ENCODE measurements at places on chromosomes 7 and 10.

DNA sequence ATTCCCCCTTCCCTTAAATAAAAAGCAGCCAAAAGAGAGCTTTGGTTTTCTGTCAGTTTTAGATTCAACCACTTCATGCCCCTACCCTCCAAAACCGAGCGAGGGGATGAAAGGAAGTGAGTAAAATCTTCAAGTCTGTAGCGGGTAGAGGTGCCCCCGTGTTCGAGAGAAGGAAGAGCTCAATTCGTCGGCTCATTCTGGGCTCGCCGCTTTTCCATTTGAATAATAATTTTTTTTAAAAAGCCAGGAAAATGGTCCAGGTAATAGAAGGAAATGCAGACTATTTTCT lies 436.2 kb upstream of the GALNT17 start:
- no peak for DNase-seq

GRCh38 chr10:3848775-3849635 lies 64.0 kb upstream of the KLF6 start:
- DNase-seq, result no peak

- DNase-seq, result no peak
These were observed 39.3 kb upstream of the RSU1 start for GRCh38 chr10:16856567-16856966.

GRCh38 chr10:61754587-61755550 lies 92.1 kb downstream of the CABCOCO1 start:
- DNase-seq, result no peak

GRCh38 chr10:32950591-32951108 lies 7.4 kb downstream of the ITGB1 start:
- DNase-seq, result no peak

DNA sequence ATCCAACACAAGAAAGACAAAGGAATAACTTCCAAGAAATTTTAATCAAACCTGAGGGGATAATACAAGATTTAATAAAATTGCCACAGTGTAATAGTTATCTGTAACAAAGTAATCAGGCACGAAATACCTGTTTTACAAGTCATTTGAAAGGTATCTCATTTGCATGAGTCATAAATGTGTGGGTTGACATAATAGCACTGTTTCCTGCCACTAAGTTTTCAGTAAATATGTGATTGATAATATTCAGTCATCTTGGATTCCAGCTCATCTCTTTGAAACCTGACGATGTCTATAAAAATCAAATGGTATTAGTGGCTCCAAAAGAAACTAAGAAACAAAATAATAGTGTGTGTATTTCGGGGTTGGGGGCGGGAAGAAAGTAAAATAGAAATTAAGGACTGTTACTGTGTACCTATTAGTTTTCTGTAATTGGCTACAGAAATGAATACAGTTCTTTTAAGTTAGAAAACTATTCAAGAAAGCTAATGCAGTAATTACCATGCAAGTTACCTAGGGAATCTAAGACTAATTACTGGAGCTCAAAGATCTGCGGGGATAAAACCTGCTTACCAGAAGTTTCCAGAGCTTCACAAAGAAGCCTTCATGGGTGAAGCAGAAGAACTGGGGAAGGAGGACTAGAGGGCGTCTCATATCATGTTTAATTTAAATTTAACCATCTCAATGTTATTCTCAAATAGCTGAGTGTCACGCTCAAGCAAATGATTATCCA lies 100.7 kb downstream of the ST8SIA6 start:
- no peak for DNase-seq

- no peak for DNase-seq
These were observed 153.7 kb downstream of the FANK1 start for GRCh38 chr10:126049759-126050700.

DNA sequence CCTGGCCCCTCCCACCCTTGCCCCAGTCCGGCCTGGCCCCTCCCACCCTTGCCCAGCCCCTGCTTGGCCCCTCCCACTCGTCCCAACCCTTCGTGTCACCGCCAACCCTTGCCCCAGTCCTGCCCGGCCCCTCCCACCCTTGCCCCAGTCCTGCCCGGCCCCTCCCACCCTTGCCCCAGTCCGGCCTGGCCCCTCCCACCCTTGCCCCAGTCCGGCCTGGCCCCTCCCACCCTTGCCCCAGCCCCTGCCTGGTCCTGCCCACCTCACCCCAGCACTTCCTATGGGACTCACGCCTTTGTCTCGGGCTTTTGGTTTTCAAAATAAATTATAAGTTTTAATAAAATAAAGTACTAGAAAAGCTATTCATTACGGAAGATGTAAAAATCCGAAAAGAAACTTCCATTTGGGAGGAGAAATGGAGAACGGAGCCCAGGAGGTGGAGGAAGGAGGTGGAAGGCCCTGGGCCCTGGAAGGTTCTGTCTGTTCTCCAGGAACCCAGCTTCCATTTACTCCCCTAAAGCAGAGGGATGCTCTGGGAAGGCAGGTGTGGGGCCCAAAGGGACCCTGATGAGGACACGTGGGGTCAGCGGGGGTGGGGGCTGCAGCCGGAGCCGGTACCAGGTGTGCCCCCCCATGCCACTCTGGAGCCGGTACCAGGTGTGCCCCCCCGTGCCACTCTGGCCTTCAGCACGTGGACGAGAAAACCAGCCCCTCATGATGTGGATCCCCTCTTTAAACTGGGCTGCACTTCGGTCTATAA lies 52.2 kb downstream of the PWWP2B start:
- no peak for DNase-seq

DNA sequence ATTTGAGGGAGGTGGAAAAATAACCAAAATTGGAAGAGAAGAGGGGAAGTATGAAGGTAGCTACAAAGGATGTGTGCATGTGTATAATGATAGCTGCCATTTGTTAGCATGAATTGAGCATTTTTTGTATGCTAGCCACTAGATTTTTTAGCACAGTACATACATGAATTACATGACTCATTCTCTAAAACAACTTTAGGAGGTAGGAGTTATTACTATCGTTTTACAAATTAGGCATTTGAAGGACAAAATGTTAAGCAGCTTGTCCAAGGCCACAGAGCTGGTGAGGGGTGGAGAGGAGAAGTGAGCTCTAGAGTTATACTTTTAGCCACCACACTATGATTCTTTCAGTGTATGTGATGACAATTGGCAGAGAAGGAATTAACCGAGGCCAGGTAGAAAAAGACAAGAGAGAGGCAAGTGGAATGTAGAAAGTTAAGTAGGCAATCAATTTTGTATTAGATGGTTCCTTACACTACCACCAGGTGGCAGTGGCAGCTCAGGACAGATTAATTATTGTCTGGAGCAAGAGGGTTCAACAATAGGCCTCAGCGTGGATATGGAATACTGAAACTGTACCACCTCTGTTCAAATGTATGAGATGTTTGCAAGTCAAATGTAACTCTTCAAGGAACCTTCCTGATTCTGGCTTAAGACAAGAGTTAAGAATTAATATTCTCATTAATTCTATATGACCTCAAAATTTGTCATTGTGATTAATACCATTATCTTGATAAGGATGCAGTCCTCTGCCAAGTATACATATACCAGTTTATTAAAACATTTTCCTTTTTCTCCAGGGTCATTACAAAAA lies 128.0 kb downstream of the MBL2 start:
- DNase-seq, result no peak

DNA sequence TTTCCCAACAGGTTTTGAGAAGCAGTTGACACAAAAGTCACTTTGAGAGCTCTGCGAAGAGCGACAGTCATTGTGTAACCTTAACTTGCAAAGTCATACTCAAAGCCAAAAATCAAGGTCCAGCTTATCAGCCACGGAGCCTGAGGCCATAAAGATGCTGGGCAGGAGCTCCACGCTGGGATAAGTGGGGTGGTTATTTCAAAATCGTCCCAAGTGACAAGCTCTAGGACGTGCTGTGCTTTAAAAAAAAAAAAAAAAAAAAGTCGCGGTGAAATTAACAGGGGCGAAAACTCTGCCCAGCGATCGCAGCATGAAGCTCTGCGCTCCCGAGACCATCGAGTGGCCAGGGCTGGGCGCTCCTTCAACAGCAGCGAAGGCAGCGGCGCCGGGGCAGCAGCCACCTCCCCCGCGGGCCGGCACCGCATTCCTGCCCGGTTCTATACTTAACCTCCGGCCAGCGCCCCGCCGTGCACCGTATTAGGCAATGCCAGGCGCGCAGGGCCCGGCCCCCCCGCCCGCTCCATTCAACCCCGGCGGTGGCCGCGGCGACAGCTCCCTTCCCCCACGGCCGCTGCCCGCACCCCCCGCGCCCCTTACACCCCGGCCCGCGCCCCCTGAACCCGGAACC lies 657 bp downstream of the HACD1 start:
- DNase-seq, result peak; percentile 21

- DNase-seq, result no peak
These were observed 102.3 kb upstream of the PPIF start for GRCh38 chr10:79244841-79245504.

DNA sequence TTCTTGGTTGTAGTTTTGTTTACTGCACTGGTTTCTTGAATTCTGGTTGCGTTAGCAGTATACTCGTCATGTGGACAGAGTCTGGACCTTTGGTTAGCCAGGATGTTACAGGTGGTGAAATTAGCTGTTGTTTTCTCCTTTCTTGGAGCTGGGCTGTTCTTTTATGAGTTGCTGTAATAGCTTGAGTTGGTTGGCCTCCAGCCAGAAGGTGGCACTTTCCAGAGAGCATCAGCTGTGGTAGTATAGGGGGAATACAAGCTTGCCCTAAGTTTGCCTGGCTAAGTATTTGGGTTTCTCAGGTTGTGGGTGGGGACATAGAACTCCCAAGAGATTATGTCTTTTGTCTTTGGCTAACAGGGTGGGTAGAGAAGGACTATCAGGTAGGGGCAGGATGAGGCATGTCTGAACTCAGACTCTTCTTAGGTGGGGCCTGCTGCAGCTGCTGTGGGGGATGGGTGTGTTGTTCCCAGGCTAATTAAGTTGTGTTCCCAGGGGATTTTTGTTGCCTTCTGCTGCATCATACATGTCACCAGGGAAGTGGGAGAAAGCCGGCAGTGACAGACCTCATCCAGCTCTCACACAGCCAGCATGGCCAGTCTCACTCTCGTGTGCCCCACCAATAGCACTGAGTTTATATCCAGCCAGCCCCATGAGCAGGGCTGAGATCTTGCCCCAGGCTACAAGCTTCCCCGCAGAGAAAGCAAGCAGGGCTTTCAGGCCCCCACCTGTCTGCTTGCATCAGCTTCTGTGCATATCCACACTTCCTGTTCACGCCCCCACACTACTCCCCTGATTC lies 246.7 kb upstream of the TPK1 start:
- no peak for DNase-seq

- no peak for DNase-seq
These were observed 37.1 kb downstream of the MTURN start for GRCh38 chr7:30171766-30172447.

GRCh38 chr7:113657603-113658002 lies 261.2 kb downstream of the PPP1R3A start:
- DNase-seq, result no peak

GRCh38 chr7:104363355-104363754 lies 35.0 kb downstream of the LHFPL3 start:
- no peak for DNase-seq

GRCh38 chr7:141945356-141945755 lies 1.4 kb downstream of the CLEC5A start:
- DNase-seq, result no peak

GRCh38 chr7:45484094-45484493 lies 90.1 kb upstream of the ADCY1 start:
- no peak for DNase-seq

GRCh38 chr7:49486974-49487829 lies 286.2 kb upstream of the VWC2 start:
- DNase-seq, result no peak

DNA sequence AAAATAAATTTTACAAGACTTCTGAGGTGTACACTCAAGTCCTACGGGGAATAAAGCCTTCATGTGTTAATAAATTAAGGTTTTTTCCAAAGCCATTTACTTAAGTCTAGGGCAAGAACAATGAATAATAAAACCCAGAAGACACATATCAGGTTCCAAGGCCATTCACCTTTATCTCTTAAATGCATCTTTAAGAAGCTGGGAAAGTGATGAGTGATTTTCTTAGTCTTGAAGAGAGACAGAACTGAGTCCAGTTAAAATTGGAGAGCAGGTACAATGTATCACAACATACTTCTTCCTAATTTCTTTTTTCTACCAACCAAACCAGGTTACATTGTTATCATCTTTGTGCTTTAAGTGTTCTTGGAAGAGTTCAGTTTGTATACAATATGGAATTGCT lies 189.5 kb downstream of the RAPGEF5 start:
- no peak for DNase-seq

DNA sequence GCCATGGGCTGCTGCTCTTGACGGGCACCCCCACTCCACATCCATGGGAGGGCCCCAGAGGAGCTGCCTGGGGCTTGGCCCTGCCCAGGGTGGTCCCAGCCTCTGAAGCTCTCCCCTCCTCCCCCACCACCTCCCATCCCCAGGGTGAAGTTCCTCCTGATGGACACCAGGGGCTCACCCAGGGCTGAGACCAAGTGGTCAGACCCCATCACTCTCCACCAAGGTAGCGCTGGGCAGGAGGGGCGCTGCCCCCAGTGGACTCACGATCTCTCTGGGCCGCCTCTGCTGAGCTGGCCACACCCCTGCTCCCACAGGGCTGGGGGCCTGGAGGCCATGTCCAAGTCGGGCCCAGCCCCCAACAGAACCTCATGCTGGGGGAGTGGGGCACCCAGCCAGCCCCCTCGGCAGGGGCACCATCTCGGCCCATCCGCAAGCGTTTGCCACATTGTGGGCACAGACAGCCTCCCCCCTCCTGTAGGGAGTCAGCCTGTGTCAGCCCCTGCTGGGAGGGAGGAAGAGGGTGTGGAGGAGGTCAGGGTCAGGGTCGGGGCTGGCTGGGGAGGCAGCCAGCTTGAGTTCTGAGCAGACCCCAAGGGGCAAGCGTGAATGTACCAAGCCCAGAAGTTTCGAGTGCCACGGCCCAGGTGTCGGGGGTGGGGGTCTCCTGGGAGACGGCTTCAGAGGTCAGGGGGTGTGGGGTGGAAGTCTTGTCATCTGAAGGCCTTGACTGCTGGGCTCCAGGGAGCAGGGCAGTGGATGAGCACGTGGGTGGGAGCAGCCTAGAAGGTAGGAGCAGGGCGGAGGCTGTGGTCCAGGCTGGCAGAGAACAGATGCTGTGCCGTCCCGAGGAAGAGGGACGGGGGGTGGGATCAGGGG lies 2.8 kb downstream of the UPK3B start:
- DNase-seq, result no peak

DNA sequence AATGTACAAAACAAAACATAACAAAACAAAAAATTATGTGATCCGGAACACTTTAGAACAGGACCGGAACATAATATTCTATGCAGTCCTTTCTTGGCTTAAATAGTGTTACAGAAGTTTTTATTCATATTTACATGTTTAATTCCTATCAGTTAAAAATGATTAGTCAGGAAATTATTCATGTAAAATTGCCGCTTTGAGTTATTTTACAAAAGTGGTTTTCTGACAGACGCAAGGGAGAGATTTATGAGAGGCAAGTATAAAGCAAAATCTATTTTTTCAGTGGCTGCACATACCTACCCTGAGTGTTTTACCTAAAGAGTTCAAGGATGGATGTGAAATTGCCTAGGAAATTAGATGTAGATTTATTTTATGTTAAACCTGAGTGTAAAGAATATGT lies 230.7 kb upstream of the DKK1 start:
- DNase-seq, result no peak

- DNase-seq, result no peak
These were observed 198.5 kb downstream of the PAXIP1 start for GRCh38 chr7:154804449-154804848.

- no peak for DNase-seq
These were observed 6.6 kb downstream of the CPA2 start for GRCh38 chr7:130273081-130273932.

GRCh38 chr7:142376356-142376997 lies 118.6 kb upstream of the PRSS58 start:
- DNase-seq, result no peak

GRCh38 chr7:117011419-117012260 lies 58.3 kb downstream of the ST7 start:
- DNase-seq, result no peak

GRCh38 chr7:44288811-44289340 lies 36.5 kb downstream of the CAMK2B start:
- DNase-seq, result no peak

- DNase-seq, result no peak
These were observed 35.3 kb downstream of the BLNK start for GRCh38 chr10:96236090-96236478.
